ENCODE measurements at places on chromosomes 7 and 10.

- DNase-seq, result no peak
These were observed 261.6 kb downstream of the WDR11 start for GRCh38 chr10:121112579-121113384.

DNA sequence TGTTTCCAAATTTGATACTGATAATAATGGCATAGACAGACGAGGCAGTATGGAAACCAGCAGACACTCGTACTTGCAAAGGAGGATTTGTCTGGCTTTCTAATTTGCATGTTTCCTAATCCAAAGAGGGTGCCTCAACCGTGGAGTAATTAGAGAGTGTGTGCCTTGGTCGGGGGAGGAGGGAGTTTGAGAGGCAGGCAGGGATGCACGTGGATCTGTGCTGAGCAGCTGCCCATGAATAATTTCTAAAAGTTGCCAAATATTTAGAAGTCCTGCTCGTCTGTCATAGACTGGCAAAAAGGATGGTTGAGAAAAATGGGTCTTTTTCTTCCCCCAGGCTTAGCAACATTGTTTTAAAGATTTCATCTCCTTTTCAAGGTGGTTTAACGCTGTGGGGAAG lies 69.4 kb downstream of the PTPRE start:
- DNase-seq, result no peak

DNA sequence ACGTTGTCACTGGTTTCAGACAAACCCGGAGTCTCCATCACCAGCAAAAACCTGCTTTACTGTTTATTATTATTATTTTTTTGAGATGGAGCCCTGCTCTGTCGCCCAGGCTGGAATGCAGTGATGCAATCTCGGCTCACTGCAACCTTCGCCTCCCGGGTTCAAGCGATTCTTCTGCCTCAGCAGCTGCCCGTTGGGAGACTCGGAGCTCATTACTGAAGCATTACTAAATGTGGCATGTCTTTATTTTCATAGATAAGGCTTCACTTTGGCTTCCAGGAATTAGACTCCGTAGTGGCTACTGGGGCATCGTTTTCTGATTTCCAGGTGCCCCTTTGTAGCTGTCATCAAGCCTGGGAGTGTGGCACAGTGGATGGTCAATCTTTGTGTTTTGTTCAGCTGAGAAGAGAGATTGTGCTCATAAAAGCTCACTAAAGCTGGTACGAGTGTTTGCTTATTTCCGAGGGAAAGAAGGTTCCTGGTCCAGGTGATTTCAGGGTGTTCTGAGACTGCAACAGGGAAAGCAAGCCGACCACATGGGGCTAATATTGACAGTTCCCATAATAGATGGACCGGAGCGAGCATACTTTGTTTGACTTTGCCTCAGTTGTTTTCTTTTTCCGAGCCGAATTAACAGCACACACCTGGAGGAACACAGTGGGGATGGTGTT lies 163.1 kb downstream of the CAMK1D start:
- DNase-seq, result no peak

DNA sequence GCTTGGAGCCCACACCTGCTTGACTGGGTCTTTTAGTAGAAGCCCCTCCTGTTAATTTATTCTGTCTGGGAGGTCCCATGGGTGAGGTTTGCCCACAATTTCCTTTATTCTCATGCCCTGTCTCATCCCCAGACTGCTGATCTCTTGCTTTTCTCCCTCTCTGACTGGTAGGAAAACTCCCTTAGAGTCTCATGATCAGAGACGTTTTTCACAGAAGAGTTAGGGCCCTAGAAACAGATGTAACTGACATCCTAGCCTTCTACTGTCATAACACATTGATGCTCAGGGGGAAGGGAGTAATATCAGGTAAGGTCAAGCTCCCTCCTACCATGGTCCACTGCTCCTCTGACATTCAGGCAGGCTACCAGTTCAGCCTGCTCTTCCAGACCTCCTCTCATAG lies 43.7 kb upstream of the WASL start:
- DNase-seq, result peak; percentile 19

DNA sequence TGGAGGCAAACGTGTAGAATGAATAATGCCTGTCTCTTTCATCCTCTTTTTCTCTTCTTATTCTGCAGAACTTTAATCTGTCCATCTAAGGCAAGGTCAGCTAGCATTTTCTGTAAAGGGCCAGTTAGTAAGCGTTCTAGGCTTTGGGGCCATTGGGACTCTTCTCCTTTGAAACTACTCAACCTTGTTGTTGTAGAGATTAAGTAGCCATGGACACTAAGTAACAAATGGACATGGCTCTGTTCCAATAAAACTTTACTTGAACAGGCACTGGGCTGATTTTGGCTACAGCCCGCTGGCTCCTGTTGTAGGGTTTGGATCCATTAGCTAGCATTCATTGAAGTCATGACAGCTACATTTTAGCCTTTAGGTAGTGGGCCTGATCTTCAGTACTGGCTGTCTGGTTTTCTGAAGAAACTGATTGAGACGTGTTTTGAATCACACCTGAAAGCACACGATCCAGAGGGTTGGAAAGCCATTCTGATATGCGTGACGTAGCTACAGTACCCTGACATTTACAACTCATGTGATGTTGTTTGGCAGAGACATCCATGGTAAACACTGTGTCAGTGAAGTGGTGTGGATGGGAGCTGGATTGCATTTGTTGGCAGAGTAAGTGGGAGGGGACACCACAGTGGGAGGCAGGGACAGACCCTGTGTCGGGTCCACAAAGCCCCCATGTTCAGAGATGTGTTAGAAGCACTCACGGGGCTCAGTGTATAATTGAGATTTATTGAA lies 92.5 kb downstream of the MTPN start:
- no peak for DNase-seq

DNA sequence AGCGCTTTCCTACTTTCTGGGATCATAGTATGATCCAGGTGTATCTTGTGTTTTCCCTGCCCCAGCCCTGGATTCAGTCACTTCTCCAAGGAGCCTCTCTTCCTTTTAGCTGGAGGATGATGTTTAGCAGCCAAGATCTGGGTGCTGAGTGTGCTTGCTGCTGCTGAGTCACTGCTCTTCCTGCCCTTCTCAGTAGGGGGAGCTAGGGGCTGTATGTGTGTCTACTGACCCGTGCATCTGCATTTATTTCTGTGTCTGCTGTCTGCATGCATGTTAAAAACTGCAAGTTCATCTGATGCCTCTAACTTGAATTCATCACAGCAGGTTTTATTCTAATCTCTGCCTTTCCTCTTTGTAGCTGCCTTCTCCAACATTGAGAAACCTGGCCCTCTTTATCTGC lies 31.6 kb downstream of the MGMT start:
- no peak for DNase-seq

DNA sequence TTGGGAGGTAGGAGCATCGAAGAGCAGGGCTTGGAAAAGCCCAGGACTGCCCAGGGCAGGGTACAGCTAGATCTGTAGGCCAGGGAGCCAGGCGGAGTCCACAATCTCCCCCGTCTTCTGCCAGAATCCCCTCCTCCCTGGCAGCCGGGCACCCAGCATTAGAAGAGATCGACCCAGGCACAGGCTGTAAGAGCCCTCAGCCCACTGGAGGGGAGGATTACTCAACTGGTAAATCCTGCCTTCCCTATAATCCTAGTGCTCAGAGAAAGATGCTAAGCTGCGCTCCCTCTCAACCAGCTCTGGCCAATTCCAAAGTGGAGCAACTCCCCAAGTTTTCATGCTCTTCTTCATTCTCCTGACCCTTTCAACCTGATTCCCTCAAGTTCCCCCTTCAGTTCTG lies 3.2 kb downstream of the SPOCK2 start:
- DNase-seq, result no peak

DNA sequence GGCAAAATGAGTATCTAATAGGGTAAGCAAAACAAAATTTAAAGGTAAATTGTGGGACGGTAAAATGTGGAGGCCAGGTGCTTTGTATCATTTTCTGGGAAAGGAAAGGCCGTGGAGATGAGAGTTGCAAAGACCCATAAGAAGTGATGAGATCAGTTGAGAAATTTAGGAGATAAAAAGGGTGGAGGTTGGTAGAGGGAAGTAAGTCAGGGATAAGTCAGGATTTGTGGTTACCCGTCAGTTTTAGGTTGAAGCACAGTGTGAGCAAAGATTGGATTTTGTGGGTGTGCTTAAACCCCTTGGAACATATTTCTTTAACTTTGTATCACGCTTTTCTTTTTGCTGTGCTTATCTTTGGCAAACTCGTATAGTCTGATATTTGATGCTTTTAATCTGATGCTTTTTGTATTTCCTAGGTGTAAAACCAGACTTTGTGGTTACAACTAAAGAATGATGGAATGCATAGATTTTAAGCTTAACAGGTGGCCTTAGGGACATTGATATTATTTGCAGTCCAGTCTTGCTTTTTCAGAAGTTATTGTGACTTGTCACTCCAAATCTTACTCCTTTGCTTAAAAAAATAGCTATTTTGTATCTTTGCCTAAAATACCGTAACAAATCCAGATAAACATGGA lies 1.2 kb downstream of the BTRC start:
- no peak for DNase-seq

GRCh38 chr7:48011951-48012350 lies 17.0 kb downstream of the SUN3 start:
- DNase-seq, result no peak

- no peak for DNase-seq
These were observed 29.2 kb downstream of the COPG2 start for GRCh38 chr7:130639388-130639787.

DNA sequence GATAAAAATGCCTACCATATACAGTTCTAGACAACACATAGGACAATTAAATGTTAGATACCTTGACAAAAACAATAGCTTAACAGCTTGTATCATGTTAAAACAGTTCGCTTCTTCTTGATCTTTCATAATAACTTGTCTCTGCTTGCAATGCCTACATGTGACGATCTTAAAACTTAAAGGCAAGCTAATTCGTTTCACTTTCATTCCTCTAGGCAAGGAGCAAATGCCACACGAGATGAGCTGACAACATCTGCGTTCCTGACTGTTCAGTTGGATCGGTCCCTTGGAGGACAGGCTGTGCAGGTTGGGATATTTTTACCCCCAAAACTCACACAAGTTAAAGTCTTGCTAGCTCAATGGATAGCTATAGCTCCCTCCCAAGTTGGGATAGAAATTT lies 51.6 kb upstream of the ARL4A start:
- DNase-seq, result no peak

GRCh38 chr7:152052771-152053170 lies 27.3 kb downstream of the GALNT11 start:
- DNase-seq, result no peak

DNA sequence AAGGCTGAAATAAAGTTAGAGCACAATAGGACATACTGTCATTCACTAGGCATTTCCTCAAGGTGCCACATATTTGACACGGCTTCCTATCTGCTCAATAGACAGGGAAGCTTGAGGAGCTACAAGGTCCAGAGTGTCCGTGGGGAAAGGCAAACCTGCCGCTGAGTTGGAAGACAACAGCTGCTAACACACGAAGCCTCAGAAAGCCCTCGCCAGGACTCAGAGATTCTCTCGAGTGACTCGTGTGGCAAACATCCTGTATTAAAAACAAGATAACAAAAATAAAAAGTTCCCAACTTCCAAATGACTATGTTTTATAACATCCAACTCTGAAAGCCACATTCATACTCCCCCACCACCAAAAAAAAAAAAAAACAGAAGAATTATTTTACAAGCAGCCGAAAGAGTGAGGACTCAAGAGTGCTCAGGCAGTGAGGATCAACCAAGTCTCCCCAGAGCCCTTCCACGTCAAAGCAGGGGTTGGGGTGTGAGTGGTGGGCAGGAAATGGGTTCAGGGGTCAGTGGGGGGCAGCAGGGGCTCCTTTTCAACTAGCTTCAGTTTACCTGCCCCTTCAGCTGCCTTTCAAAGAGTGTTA lies 67.6 kb downstream of the STK17A start:
- no peak for DNase-seq

Data from DND-41 (cell line).